ENCODE measurements at places on chromosomes 3 and 15. TPM values are rescaled to one million over a fixed set of nuclear protein-coding genes. Genes with fewer than 3 reads are reported as not detected.

Gene KY
- total RNA-seq: 9.0 TPM

Gene SMCO1
- 58.6 TPM for total RNA-seq

Gene SEMA3B
- 17.8 TPM for total RNA-seq

Gene KNSTRN
- total RNA-seq: 13.6 TPM

Gene CPNE9
- not detected for total RNA-seq

Gene CFAP92
- total RNA-seq: 0.44 TPM

Gene EXD1
- not detected for total RNA-seq

Gene C2CD4B
- 3.0 TPM for total RNA-seq

Gene IMPG2
- 0.20 TPM for total RNA-seq

Gene MYZAP
- total RNA-seq: 793 TPM

Gene LEO1
- total RNA-seq: 9.0 TPM

Gene CHRD
- 2.6 TPM for total RNA-seq

Gene POLR2H
- total RNA-seq: 18.2 TPM

Gene GANC
- 17.1 TPM for total RNA-seq

- no peak overlapping the region for H3K4me3 ChIP-seq
- H3K4me1 ChIP-seq: peaks cover 2% of the 10 kb centered on the region
- no peaks in the 10 kb centered on the region for H3K27me3 ChIP-seq
- H3K36me3 ChIP-seq: no peaks in the 10 kb centered on the region
- no peak overlapping the region for H3K27ac ChIP-seq
Measured at GRCh38 chr15:51328926-51329325, 9.5 kb downstream of the CYP19A1 start.

- peak; percentile 64 for DNase-seq
- H3K4me3 ChIP-seq: no peak overlapping the region
- H3K27ac ChIP-seq: peak overlapping the region; percentile 91
- peaks cover 76% of the 10 kb centered on the region for H3K4me1 ChIP-seq
- no peaks in the 10 kb centered on the region for H3K36me3 ChIP-seq
Measured at GRCh38 chr15:40330368-40330836, 6.9 kb downstream of the INAFM2 start.

DNA sequence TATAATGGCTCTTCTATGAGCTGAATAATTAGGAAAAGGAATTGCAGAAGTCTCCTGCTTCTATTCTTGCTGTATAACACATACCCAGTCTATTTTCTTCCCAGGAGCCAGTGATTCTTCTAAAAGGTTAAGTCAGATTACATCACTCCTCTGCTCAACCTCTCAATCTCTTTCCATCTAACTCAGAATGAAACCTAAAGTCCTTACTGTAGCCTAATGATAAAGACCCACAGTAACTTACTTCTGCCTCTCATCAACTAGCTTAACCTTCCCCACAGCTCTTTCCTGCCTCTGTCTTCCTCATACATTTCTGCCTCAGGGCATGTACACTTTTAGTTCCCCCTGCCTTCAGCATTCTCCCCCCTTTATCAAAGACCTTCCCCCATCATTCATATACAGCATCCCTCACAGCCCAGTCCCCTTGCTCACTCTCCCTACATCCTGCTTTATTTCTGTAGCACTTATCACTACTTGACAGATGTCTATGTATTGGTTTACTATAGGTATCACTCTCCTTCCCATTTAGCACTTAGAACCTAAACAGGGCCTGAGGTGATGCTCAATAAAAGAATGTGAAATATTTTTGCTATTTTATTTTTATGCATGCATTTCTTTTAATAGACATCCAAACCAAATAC is 28.5 kb upstream of the CMTM6 start:
- no peak overlapping the region for H3K4me3 ChIP-seq
- no peak overlapping the region for H3K27ac ChIP-seq
- no peaks in the 10 kb centered on the region for H3K27me3 ChIP-seq

DNA sequence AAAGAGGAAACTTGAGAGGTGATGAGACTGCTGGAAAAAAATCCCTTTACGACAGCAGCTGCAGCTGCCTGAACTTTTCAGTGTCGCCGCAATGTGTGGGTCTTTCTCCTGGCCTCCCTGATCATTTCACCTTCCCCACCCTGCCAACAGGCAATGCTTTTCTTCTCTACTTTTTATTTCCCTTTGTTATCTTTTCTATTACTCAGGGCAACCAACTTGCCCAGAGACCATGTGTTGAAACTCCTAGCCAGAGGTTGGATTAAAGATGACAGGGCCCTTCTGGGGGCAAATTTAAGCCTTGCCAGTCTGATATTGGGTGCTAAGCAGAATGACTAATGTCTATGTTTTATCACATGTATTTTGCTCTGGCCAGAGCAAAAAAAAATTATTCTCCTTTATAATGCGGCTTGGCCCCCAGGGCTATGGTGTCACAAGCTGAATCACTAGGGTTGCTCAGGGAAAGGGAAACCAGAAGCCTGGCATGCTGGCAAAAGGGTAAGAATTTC is 51.5 kb upstream of the CFAP20DC start:
- DNase-seq: no peak
- H3K4me1 ChIP-seq: no peaks in the 10 kb centered on the region
- H3K27me3 ChIP-seq: no peaks in the 10 kb centered on the region
- H3K4me3 ChIP-seq: no peak overlapping the region
- H3K36me3 ChIP-seq: no peaks in the 10 kb centered on the region

DNA sequence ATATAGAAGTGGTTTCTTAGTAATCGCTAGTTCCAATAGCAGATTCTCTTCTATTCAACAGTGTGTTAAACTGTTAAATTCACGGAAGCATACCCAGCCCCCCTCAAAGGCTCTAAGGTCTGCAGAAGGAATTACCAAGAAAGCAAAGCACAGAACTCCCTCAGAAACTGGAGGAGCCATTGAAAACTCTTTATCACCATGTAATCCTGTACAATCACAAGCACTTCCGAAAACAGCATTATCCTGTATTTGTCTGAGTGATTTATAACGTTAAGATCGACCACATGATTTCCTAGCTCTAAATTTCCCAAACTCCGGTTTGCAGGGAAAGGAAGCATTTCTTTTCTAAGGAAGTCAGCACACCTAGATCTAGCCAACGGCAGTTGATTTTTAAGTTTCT is 20.0 kb downstream of the MYO1E start:
- no peaks in the 10 kb centered on the region for H3K27me3 ChIP-seq
- H3K4me3 ChIP-seq: no peak overlapping the region
- no peaks in the 10 kb centered on the region for H3K36me3 ChIP-seq
- H3K27ac ChIP-seq: no peak overlapping the region
- no peak for DNase-seq

DNA sequence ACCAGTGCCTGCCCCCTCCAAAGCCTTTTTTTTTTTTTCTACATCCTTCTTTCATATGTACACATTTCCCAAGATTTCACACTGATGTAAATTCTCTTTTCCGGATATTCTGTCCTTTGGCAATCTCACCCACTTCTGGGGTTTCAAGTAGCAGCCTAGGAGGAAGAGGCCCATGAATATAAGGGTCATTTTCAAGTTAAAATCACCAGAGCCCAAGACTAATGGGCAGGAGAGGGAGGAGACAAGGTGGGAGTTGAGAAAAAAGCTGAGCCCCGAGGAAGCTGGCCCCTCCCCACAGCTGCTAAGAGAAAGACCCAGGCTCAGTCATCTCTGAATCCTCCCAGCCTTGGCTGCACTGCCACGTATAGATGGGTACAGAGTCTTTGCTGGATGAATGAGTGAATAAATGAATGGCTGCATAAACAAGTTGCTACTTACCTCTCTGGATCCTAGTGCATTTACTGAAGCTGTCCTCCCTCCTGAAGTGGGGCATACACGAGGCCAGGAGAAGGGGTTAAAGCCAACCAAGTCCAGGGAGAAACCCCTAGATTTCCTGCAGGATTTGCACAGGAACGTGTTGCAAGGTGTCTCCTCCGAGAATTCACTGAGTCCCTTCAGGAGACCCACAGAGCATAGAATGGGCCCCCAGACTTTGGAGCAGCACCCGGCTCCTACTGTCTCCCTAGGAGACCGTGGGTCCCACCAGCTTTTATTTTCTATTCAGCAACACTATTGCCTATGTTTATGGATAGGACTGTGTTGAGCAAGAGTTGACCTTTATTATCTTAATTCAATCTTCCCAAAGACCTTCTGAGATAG is 100.8 kb upstream of the LIPC start:
- no peak for DNase-seq
- H3K27me3 ChIP-seq: no peaks in the 10 kb centered on the region
- H3K36me3 ChIP-seq: no peaks in the 10 kb centered on the region
- peaks cover 40% of the 10 kb centered on the region for H3K4me1 ChIP-seq

- no peaks in the 10 kb centered on the region for H3K27me3 ChIP-seq
- no peak overlapping the region for H3K4me3 ChIP-seq
Measured at GRCh38 chr15:81016489-81017068, 15.9 kb downstream of the TLNRD1 start.

GRCh38 chr15:64843991-64844390 is 2.3 kb downstream of the PLEKHO2 start:
- peak overlapping the region; percentile 100 for H3K4me3 ChIP-seq
- H3K27ac ChIP-seq: peak overlapping the region; percentile 98
- H3K4me1 ChIP-seq: peaks cover 33% of the 10 kb centered on the region

GRCh38 chr3:87167628-87168456 is 59.3 kb upstream of the CHMP2B start:
- peak overlapping the region; percentile 41 for H3K4me3 ChIP-seq
- peaks cover 6% of the 10 kb centered on the region for H3K27me3 ChIP-seq
- H3K36me3 ChIP-seq: no peaks in the 10 kb centered on the region
- H3K27ac ChIP-seq: no peak overlapping the region

DNA sequence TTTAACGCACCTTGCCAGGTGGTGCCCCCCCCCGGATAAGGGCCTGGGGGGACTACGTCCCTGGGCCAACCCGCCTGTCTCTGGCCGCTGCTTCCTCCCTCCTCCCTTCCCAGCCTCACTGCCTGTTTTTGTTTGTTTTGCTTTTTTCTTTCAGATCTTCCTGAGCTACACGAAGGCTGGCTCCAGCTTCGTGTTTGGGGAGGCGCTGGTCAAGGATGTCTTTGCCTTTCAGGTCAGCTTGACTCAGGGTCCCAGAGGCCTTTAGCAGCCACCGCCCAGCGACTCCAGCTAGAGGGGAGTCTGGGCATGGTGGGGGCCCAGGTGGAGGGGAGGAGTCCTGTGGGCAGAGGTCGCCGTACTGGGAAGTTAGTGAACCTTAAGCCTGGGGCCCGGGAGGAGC is 24.1 kb downstream of the SLC28A1 start:
- H3K4me1 ChIP-seq: peaks cover 40% of the 10 kb centered on the region
- no peak overlapping the region for H3K4me3 ChIP-seq
- DNase-seq: no peak

- peaks cover 19% of the 10 kb centered on the region for H3K4me1 ChIP-seq
- H3K36me3 ChIP-seq: peaks cover 54% of the 10 kb centered on the region
- no peak for DNase-seq
Measured at GRCh38 chr3:183737116-183737515, 39.5 kb downstream of the YEATS2 start.

- no peaks in the 10 kb centered on the region for H3K27me3 ChIP-seq
- peaks cover 49% of the 10 kb centered on the region for H3K4me1 ChIP-seq
- peak overlapping the region; percentile 80 for H3K27ac ChIP-seq
- peak overlapping the region; percentile 39 for H3K4me3 ChIP-seq
- peak; percentile 79 for DNase-seq
- no peaks in the 10 kb centered on the region for H3K36me3 ChIP-seq
Measured at GRCh38 chr3:33658991-33659848, 58.8 kb downstream of the CLASP2 start.

GRCh38 chr3:71725271-71725991 is at the start of gene EIF4E3:
Gene EIF4E3, minus strand, starts transcription at chr3:71725402. Its CDS starts 35 bp downstream, at chr3:71725367.
- peak within 1 kb of the TSS; percentile 54 for H3K4me3 ChIP-seq
- H3K27ac ChIP-seq: peak within 1 kb of the TSS; percentile 73
- peak; percentile 46 for DNase-seq
- H3K36me3 ChIP-seq: no peaks in the 10 kb centered on the region
- H3K27me3 ChIP-seq: no peaks in the 10 kb centered on the region

DNA sequence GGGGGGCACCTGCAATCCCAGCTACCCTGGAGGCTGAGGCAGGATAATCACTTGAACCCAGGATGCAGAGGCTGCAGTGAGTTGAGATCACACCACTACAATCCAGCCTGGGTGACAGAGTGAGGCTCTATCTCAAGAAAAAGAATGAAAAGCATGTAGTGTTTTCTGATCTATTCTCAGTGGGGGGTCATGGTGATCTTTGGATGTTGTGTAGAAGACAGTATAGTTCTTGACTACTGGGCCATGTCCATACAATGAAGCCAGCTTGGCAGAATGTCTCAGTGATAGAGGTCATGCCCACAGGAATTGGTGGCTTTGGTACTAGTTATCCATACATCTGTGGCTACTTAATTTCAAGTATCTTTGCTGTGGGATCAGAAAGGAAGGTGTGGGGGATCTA is 26.8 kb upstream of the NANOGP8 start:
- no peak overlapping the region for H3K27ac ChIP-seq
- no peaks in the 10 kb centered on the region for H3K4me1 ChIP-seq
- no peak overlapping the region for H3K4me3 ChIP-seq
- no peaks in the 10 kb centered on the region for H3K36me3 ChIP-seq
- DNase-seq: no peak
- no peaks in the 10 kb centered on the region for H3K27me3 ChIP-seq

- H3K36me3 ChIP-seq: no peaks in the 10 kb centered on the region
- no peaks in the 10 kb centered on the region for H3K4me1 ChIP-seq
- H3K27me3 ChIP-seq: no peaks in the 10 kb centered on the region
- H3K4me3 ChIP-seq: no peak overlapping the region
- no peak overlapping the region for H3K27ac ChIP-seq
Measured at GRCh38 chr3:4889896-4890295, 89.3 kb upstream of the BHLHE40 start.

- DNase-seq: no peak
- H3K27me3 ChIP-seq: no peaks in the 10 kb centered on the region
- H3K36me3 ChIP-seq: no peaks in the 10 kb centered on the region
- H3K4me3 ChIP-seq: no peak overlapping the region
- H3K27ac ChIP-seq: no peak overlapping the region
- no peaks in the 10 kb centered on the region for H3K4me1 ChIP-seq
Measured at GRCh38 chr15:69610858-69611257, 158.2 kb downstream of the RPLP1 start.

DNA sequence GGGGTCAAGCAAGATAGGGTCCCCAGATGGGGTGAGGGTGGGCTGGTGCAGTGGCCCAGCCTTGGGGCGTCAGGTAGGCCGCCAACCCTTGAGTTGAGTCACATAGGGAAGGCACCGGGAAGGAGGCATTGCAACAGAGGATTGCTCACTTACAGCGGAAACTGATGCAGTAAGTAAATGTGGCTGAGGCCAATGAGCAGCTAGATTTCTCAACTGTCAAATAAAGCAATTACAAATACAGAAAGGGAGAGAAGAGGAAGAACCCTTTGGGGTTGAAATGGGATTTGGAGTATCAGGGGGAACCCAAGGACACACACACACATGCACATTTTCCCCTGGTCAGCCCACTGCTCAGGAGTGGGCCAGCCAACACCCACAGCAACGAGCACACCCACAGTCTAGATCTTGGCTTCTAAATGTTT is 44.0 kb downstream of the CHSY1 start:
- no peak overlapping the region for H3K4me3 ChIP-seq
- no peak for DNase-seq
- H3K27me3 ChIP-seq: no peaks in the 10 kb centered on the region
- no peak overlapping the region for H3K27ac ChIP-seq

GRCh38 chr3:61632568-61633175 is 71.3 kb downstream of the PTPRG start:
- no peaks in the 10 kb centered on the region for H3K36me3 ChIP-seq
- no peak overlapping the region for H3K4me3 ChIP-seq
- DNase-seq: no peak
- peaks cover 50% of the 10 kb centered on the region for H3K4me1 ChIP-seq

- no peaks in the 10 kb centered on the region for H3K36me3 ChIP-seq
- peaks cover 32% of the 10 kb centered on the region for H3K4me1 ChIP-seq
- no peaks in the 10 kb centered on the region for H3K27me3 ChIP-seq
- peak overlapping the region; percentile 82 for H3K27ac ChIP-seq
Measured at GRCh38 chr15:69288531-69289341, 10.0 kb upstream of the PAQR5 start.
